ENCODE measurements at places on chromosomes 1 and 21.
A peak's percentile ranks its signal among the peaks of the same experiment; 100 is the strongest.

GRCh38 chr21:44473915-44474555 lies 18.7 kb downstream of the LRRC3 start:
- DNase-seq, result no peak

DNA sequence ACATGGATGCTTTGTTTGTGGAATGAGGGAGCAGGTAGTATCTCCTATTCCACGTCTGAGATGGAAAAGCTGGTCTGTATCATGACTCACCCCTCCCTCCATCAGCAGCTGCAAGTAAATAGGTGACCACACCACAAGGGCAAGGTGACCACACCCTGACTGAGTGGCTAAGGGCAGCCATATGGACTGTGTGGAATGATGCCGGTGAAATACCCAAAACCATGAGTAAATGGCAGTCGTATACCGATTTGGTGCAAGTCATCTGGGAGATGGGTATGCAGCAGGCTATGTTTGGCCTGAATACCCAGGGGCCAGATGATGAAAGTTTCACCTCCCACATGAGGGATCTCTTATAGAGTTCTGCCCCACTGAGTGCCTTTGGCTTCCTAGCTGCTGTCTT lies 15.8 kb upstream of the UBE2U start:
- DNase-seq, result no peak

- DNase-seq, result peak; percentile 73
These were observed 37.7 kb upstream of the KCNJ15 start for GRCh38 chr21:38219049-38219628.

- no peak for DNase-seq
These were observed 33.6 kb downstream of the PRDM16 start for GRCh38 chr1:3102641-3103040.

- no peak for DNase-seq
These were observed 378.9 kb downstream of the HHAT start for GRCh38 chr1:210707300-210708240.

All from activated CD4-positive, alpha-beta T cell treated with anti-CD3 and anti-CD28 coated beads, Interleukin-2, Interleukin-4, amounts not matched to agents 100 ng/mL and 50 ng/mL, durations not matched to agents 16 hours and 8 hours (primary cell).